ENCODE measurements at places on chromosomes 1 and 21.

GRCh38 chr1:114272593-114272992 is 118.9 kb upstream of the SYT6 start:
- no peak for DNase-seq

- no peak for DNase-seq
These were observed 34.5 kb upstream of the HTR1D start for GRCh38 chr1:23251812-23252211.

DNA sequence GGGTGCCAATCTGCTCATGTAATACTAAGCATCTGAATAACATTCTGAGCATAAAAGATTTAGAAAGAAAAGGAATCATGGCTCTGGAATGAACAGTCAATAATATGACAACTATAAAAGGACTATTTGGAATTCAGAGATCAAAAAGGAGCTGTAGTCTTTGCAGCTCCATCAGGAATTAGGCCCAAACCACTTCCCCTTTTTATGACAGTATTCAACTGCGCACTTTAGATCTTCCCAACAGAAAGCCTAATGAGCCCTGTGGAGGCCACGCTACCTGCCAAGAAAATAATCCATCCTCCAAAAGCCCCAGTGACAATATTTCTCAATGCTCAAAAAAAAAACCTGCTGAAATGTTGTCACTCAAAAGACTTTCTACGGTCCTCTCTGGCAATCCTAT is 163.2 kb downstream of the SNX7 start:
- DNase-seq = no peak

GRCh38 chr1:160575112-160575664 is 4.1 kb downstream of the CD84 start:
- peak; percentile 82 for DNase-seq

- no peak for DNase-seq
These were observed 102.2 kb upstream of the GADD45A start for GRCh38 chr1:67582625-67583461.

DNA sequence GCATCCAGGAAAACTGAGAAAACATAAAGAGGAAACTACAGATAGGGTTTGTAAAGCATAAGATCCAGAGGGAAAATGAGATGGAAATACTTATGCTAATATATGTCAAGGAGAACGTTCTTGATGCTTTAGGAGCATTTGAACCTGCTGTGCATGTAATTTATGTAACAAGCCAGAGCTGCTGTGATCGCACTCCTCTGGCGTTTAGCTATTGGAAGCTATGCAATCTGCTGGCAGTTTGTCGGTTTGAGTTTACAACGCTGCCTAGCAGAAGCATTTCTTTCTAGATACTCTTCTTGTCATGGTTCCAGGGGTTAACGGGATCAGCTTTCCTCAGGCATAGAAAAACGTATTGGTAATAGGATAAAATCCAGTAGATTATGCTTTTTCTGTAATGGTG is 182.7 kb downstream of the KCNH1 start:
- no peak for DNase-seq

- no peak for DNase-seq
These were observed 6.9 kb downstream of the THRAP3 start for GRCh38 chr1:36231191-36231590.

DNA sequence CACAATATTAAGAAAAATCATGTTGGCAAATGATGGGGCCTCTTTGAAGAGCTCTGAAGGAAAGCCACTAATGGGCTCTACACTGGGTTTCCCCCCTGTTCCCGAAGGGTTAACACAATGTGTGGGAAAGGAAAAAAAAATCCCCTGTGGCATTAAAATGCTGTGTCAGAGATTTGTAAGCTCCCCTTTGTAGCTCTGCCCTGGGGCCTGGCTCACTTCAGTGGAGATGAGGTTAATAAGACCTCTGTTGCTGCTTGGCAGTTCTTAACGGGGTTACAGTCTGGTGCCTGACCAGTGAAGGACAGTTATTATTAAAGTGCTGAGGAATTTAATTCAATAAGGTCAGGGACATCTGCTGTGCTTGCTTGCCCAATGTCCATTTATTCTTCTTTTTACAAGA is 129.7 kb upstream of the UBE2U start:
- DNase-seq = no peak

GRCh38 chr1:234639961-234640360 is 30.0 kb upstream of the IRF2BP2 start:
- DNase-seq = no peak

- DNase-seq = no peak
These were observed 136.4 kb upstream of the COL6A1 start for GRCh38 chr21:45845063-45845769.

DNA sequence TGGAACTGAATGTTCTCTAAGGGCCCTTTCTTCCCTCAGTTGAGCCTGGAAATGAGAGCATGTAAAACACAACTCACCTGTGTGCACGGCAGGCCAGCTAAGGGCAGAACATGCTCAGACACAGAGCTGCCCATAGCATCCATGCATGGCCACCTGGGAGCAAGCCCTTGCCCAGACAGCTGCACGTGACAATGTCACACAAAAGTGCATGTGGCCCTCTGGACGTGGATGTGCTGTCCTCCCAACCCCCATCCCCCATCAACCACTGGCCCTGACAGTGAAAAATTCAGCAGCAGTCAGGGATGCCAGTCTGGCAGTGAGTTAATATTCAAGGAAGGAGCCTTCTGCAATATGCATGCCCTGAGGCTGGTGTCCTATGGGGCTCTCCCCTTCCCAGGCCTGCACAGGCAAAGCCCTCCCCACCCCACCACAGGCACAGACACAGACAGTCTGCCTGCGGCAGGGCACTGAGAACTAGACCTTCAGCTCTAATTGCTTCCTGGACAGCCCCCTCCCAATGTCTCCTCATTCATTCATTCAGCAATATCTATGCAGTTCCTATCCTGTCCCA is 14.6 kb upstream of the COL16A1 start:
- no peak for DNase-seq

GRCh38 chr1:232477728-232478127 is 152.2 kb downstream of the SIPA1L2 start:
- DNase-seq = no peak

GRCh38 chr21:40752125-40752524 is 94.8 kb downstream of the DSCAM start:
- no peak for DNase-seq

- no peak for DNase-seq
These were observed 413.4 kb downstream of the CAMTA1 start for GRCh38 chr1:7198664-7199063.

GRCh38 chr1:230899841-230900251 is 31.5 kb upstream of the C1orf198 start:
- DNase-seq = no peak

DNA sequence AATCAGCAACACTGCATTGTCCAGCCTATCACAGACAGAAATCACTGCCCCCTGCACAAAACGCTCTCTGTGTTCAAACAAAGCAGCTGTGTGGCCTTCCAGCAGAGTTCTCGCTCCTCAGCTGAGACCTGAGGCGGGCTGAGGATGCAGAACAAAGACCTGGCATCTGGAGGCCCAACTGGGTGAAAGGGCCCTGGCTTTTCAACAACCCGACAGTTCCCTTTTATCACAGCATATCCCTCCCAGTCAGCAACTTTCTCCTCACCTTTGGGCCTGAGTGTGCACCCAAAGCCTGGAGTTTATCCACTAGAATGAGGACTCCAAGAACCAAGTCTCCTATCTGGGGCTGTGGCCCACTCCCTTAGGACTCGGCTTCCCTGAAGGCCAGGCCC is 42.6 kb upstream of the A3GALT2 start:
- no peak for DNase-seq

GRCh38 chr1:218817691-218818465 is 355.8 kb upstream of the LYPLAL1 start:
- no peak for DNase-seq

DNA sequence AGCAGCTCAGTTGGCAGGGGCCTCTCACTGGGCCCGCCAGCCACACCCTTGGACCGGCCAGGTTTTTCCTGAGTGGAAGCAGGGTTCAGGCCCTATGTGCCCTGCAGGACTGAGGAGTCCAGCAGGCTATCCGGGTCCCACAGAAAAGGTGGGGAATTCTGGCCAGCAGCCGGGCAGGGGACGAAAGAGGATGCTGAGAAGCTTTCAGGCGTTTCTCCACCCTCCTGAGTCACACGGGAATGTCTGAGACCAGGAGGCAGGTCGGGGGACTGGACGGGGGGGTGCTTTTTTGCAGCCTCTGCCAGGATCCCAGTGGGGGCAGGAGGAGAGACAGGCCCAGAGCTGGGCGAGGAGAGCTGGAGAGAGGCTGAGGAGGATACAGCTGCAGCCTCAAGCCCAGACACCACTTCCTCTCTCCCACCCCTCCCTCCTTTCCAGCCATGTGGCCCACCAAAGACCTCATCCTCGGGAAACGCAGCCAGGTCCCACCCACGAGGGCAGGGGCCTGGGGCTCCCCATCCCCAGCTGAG is 105.4 kb downstream of the SPSB1 start:
- DNase-seq = no peak

- DNase-seq = no peak
These were observed 75.6 kb upstream of the CNIH3 start for GRCh38 chr1:224540535-224540934.

DNA sequence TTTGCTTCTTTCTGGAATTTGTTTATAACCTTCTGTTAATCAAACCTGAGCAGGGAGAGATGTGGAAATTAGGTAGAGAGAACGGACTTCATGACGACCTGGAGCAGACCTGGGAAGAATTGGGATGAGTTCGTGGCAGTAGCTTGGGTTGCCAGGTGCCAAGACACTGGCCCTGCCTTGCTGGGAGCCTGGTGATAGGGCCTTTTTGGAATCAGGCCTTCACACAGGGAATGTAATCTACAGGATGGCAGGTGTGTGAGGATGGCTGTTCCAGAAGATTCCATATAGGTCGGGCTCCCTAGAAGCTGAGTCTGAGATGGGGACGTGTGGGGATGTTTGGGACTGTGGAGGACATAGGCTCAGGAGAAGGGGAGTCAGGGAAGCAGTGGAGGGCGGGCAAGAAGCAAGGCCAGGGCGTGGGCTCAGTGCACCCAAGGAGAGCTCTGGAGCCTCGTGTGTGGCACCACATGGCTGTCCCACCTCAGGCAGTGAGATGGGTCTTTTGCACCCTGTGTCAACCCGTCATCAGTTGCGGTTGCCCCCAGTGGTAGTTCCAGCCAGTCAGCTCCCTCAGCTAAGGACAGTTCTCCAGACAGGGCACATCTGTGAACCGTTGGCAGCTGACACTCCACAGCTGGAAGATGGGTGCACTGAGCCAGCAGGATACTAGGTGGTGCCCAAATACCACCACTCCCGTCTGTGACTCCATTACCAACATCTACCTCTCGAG is 395.9 kb downstream of the MATN1 start:
- DNase-seq = no peak

- DNase-seq = peak; percentile 8
These were observed at the start of gene FABP3 for GRCh38 chr1:31373056-31373896. Gene FABP3 (minus strand): TSS chr1:31373076. CDS start chr1:31373014, 62 bp downstream.

DNA sequence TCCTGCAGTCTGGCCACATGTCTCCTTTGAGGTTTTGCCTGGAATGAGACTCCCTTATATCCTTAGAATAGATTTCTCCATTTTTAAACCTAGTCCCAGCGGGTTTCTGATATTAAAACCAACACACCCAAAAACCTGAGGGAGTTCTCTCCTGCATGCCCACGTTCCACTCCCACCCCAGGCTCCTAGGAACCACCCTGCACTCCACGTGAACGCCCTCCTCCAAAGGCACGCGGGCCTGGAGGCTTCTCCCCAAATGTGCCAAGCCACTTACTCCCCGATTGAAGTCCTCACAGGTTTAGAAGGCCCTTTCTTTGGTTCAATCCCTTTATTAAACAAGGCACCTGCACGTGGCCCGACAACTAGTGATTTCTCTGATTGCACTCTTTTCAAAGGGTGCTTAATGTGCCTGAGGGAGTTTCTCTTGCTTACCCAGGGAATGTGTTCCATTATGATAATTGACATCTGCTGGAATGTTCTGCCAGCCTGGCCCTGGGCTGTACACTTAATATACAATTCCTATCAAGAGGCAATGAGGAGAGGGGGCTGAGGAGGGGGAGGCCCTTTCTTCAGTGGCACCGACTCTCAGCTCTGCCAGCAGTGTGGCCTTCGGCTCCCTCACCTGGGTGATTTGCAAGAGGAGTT is 104.3 kb upstream of the ADAR start:
- no peak for DNase-seq

GRCh38 chr1:186812570-186812969 is 16.2 kb upstream of the PLA2G4A start:
- no peak for DNase-seq

- DNase-seq = peak; percentile 69
These were observed 10.3 kb downstream of the ALX3 start for GRCh38 chr1:110060034-110060661.

GRCh38 chr1:38433084-38433722 is 386.6 kb upstream of the POU3F1 start:
- no peak for DNase-seq

DNA sequence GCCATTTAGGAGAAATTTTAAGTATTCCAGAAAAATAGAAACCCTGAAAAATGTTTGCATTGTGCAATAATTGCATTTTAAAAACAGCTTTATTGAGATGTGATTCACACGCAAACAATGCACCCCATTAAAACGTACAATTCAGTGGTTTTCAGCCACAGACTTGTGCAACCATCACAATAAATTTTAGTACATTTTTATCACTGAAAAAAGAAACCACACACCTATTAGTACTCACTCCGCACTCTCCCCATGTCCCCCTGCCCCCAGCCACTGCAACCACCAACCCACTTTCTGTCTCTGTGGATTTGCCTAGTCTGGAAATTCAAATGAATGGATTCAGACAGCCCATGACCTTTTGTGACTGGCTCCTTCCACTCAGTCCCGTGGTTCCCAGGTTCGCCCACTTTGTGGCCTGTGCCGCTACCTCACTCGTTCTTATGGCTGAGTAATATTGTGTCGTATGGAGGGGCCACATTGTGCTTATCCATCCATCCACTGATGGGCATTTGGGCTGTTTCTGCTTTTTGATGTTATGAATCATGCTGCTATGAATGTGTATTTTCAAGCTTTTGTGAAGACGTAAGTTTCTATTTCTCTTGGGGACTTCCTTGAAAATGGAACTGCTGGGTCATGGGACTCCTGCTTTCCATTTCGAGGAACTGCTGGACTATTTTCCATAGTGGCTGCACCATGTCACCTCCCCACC is 147.7 kb upstream of the ARHGEF16 start:
- no peak for DNase-seq

DNA sequence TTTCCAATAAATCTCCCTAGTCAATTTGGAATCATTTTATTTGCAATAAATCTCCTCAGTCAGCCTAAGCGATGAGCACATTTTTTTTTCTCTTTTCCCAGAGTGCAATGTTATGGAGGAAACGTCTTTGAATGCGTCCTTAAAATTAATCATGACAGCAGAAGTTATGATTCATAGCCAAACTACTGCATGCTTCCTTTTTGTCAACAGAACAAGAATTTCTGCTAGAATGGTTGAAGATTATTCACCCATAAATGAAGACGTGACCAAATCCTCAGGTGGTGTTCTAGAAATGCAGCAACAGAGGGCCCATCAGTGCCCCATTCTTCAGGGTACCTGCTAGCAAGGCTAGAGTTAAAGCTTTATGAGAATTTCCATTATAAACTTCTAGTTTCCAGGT is 407.9 kb upstream of the PKN2 start:
- no peak for DNase-seq

GRCh38 chr1:36446271-36446670 is 4.0 kb downstream of the OSCP1 start:
- DNase-seq = peak; percentile 77

- DNase-seq = peak; percentile 60
These were observed 7.2 kb upstream of the MPZL1 start for GRCh38 chr1:167714439-167715156.
